ENCODE measurements at places on chromosomes 5 and 9. TPM values are rescaled to one million over a fixed set of nuclear protein-coding genes. Genes with fewer than 3 reads are reported as not detected.

GRCh38 chr5:169300468-169301385 lies at the start of gene SLIT3:
SLIT3 (minus strand) TSS chr5:169301139; CDS start chr5:169300709, 430 bp downstream.
- DNase-seq: peak; percentile 80

Gene PCA3
- total RNA-seq: not detected

DNA sequence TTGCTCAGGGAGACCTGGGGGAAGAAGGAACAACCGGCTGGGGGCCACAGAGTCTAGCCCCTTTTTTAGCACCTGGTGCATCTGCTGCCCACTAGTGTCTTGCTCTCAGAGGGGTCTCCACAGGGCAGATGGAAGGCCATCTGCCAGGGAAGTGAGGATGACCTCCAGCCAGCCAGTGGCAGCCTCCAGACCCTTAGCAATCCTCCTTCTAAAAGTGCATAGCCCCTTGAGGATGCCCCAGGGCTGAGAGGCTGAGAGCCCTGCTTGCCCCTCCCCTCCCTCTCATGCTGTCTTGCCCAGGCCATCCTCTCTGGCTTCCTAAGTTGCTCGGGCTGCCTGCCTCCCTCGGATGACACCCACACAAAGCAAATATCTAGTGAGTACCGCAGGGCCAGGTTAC lies 81.5 kb upstream of the PANK3 start:
- no peak for DNase-seq

DNA sequence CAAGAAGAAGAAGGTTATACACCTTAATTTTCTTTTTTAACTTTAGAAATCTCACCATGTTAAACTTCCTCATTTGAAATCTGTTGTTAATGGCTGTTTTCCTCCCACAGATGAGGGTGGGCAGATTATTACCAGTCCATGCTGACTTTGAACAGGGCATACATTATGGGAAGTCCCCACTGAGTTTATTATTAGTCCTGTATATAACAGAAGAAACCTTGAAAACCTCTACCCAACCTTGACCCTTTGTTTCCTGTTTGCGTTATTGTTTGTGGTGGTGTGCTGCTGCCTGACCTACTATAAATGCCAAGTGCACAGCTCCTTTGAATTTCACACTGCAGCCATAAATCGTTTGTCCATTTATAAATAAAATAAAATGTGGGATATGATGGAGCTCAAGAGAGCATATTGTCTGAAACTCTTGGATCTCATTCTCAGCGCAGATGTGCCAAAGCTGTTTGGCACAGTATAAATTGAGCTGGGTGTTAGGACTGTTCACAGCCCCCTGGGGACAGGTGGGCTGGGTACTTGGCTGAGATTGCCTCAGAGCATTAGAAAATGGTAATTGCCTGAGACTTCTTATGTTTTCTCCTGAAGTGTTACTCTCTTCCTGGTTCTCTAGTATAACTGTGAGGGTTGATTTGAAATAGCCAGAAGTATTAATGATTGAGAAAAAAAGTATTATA lies 139.6 kb downstream of the SPATA31D1 start:
- DNase-seq: no peak

DNA sequence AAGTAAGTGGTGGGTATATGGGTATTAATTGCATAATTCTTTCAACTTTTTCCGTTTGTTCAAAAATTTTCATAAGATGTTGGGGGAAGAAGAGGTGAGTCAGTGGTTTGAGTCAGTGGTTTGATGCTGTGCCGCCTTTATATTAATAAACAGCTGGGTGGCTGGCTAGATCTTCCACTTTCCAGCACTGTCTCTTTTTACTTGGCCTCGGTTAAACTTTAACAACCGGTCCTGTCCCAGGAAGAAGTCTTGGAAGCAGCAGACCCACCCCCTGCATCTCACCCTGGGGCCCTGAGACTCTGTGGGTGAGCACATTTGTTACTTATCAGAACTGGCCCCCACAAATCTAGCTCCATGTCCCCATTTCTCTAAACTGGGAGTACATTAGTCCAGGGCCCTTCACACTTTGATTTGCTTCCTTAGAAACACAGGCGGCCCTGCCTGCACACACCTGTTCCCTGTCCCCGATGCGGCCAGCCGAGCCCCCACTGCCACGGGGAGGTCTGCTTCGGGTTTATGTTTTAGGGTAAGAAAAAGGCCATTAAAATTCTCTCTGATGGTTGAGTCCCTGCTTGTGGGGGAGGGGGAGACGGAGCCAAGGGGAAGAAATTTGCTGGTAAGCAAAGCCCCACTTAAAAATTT lies 90.7 kb downstream of the PTCH1 start:
- peak; percentile 64 for DNase-seq

GRCh38 chr9:124768750-124769548 lies 2.2 kb downstream of the NR6A1 start:
- no peak for DNase-seq

Gene JAK2
- total RNA-seq: 3.2 TPM

- no peak for DNase-seq
Measured at GRCh38 chr9:27188426-27188825, 79.4 kb downstream of the TEK start.

- no peak for DNase-seq
Measured at GRCh38 chr5:148725675-148726074, 71.3 kb upstream of the HTR4 start.

DNA sequence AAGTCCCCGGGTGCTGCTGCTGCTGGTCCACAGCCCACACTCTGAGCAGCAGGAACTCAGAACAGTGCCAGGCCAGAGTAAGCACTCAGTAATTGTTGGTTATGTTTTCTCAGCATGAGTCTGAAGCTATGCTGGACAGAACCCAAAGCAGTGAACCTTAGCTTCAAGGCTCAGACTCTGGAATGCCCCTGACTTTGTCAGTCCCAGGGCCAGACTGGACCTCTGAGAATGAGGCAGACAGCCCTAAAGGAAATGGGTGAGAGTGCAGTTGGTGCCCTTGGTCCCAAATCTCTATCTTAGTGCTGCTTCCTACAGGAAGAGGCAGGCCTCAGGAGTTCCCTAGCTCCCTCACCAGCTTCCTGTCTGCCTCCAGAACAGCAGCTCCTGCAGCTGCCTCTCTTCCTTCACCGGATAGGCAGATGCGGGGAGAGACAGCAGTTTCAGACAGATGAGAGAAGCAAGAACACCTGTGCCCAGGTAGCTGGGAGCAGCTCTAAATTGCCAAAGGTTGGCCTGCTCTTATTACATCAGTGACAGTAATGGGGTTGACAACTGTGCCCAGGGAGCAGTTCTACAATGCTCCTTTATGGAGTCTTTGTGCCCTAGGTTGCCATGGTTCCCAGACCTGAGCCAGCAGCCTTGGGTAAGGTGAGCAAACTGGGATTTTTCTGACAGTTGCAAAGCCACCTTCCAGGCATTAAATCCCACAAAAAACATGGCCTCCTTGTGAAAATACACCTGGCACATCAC lies 82.2 kb upstream of the CXCL14 start:
- no peak for DNase-seq

GRCh38 chr5:170603578-170604565 lies 100.1 kb downstream of the KCNIP1 start:
- DNase-seq: peak; percentile 66

DNA sequence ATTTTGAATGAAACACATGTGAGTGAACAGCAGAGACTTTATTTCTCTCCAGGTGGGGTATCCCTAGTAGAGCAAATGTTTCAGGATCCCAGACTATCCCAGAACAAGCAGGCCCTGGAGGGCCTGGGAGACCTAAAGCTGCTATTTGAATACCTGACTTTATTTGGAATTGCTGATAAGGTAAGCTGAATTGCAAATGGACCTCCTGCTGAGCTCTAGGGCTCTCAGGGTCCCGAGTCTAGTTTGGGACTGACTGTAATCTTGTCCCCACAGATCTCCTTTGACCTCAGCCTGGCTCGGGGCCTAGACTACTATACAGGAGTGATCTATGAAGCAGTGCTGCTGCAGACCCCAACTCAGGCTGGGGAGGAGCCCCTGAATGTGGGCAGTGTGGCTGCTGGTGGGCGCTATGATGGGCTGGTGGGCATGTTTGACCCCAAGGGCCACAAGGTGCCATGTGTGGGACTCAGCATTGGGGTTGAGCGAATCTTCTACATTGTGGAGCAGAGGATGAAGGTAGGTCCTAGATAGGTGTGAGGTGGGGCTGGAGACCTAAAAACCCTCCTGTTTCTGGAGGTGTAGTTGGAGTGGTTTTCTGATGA lies 3.3 kb upstream of the ZMAT2 start:
- no peak for DNase-seq

DNA sequence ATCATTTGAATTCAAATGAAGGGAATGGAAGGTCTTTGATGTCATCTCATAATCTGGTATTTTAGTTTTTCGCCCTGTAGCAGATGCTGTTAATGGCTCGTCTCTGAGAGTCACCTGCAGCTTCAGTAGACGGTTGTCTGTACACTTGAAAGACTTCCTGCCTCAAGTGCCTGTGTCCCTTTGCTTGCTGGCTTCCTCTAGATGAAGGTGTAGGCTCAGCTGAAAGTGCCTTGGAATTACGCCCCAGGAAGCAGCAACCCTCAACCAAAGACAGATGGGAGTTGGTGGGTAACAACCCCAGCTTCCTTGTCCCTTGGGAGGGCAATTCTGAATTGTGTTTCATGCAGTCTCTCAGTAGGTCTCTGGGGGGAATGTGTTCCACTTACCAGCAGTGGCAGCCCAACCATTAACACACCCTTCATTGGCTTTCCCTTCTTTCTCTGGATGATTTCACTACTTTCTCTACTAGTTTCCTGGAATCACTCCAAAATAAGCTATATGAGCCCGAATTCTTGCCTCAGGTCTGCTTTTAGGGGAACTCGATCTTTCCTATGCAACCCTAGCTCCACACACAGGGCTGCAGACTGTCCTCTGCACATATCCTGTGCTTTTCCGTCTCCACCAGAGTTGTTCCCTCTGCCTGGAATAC lies 395.6 kb downstream of the DMAC1 start:
- no peak for DNase-seq

DNA sequence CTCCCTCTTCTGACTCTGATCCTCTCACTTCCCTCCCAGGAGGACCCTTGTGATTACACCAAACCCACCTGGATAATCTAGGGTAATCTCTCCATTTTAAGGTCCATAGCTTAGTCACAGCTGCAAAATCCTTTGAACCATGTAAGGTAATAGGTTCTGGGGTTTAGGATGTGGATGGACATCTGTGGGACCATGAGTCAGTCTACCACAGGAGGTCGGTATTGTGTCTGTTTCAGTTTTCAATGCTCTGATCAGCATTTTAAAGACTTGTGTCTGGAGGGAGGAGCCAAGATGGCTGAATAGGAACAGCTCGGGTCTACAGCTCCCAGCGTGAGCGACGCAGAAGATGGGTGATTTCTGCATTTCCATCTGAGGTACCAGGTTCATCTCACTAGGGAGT lies 112.6 kb downstream of the CAVIN4 start:
- DNase-seq: peak; percentile 14

DNA sequence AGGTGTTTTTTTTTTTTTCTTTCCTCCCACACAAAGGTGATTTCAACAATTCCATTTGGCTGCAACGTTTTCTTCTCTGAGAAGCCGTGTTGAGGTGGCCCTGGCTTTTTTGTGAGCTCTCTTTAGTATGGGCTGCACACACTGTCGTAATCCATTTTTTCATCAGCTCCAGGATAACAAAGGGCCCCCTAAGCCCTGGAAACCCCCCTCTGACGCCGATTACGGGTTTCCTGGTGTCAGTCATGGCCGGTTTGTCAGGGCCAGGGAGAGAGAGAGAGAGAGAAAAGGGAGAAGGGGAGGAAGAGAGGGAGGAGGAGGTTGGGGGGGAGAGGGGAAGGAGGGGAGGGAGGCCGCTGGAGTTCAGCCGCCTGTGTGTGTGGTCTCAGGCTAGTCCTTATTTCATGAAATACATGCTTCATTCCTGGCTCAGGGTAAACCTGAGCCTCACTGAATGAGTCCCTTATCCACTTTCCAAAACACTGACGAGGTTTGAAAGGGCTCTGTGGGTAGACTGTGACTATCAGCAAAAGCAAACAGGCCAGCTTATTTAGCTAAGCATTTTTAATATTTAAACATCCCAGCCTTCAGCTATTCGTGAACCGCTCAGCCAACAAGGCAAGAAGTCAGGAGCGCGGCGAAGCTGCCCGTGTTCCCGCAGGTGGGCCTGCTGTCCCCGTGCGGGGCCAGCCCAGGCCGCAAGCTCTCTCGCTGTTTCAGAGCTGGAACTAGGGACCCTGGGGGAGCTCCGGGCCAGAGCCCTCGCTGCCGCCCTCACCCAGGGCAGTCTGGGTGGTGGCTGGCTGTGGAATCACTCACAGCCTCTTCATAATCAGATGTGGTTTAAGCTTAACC lies 172.8 kb downstream of the ERCC6L2 start:
- DNase-seq: no peak

DNA sequence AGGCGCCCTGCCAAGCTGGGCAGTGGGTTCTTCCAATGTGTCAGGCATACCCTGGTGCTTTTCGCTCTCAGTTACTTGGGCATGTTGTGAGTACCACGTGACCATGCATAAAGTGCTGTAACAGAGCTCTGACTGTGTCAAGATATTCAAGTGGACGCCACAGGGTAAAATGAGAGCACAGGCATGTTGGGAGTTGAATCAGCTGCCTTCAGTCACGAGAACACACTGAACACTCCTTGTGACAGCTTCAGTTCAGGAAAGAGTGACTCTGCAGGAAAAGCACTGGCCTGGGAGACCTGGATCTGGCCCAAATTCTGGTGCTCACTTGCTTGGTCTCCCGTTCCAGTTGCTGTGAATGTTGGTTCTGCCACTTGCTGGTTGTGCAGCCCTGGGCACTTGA lies 5.1 kb downstream of the MLANA start:
- no peak for DNase-seq

Gene DPYSL3
- total RNA-seq: 88.2 TPM

GRCh38 chr5:164233791-164234190 lies 728.4 kb downstream of the MAT2B start:
- DNase-seq: no peak

DNA sequence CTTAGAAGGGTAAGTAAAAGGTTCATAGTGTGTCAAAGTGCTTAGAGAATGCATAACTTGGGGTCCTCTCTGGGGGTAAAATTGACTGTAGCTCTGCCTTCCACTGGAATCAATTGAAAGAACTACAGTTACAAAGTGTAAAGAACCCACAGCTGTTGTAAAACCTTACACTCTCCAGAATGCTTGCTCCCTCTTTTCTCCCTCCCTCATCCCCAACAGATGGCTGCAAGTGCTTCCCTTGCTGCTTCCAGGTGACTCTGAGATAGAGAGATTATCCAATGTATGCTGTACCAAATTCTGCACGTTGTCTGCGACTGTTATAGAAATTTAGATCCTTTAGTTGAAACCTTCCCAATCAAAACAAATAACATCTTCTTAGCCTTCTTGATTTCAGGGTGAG lies 126.0 kb downstream of the STK32A start:
- DNase-seq: no peak

- DNase-seq: no peak
Measured at GRCh38 chr5:37316027-37316426, 54.9 kb downstream of the NUP155 start.

Data from M059J (cell line).